ENCODE measurements at places on chromosomes 2 and 18.

DNA sequence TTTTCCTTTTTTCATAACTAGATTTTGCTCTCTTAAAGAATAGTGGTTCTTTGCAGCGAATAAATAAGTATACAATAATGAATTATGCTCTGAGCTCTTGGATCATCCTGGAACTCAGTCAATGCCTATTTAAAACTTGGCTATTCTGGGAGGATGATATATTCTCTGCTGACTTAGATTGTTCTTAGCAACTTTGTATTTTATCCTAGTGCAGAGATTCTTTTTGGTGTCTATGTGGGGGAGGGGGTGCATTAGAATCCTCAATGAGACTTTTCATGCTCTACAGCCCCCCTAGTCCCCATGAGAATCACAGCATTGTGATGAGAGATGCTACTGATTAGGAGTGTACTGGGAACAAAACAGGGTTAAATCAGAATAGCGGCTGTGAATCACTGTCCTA is 8.8 kb upstream of the FAM98A start:
- DNase-seq = no peak

- DNase-seq = no peak
Observed at GRCh38 chr2:8393506-8393905, 288.4 kb upstream of the ID2 start.

- no peak for DNase-seq
Observed at GRCh38 chr2:64934530-64934929, 54.7 kb upstream of the SLC1A4 start.

DNA sequence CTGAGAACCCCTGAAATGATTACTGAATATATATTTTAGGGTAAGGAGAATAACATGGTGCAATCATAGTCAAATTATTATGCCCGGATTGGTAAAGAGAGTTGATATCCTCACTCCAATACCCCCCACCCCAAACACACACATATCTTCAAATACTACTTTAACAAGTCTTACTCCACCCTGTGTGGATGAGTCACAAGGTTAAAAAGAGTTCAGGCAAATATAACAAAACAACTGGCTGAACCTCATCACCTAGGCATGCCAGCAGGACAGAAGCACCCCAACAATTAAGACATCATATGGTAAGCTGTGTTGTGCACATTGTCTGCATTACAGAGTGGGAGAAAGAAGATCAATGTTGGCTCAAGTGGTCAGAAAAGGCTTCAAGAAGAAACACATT is 857.4 kb downstream of the TDRD15 start:
- no peak for DNase-seq

- DNase-seq = no peak
Observed at GRCh38 chr2:49248506-49248905, 94.2 kb upstream of the FSHR start.

- no peak for DNase-seq
Observed at GRCh38 chr2:182186132-182186735, 200.6 kb downstream of the PPP1R1C start.

- peak; percentile 1 for DNase-seq
Observed at GRCh38 chr18:51668101-51668500, 470.6 kb upstream of the MEX3C start.

- no peak for DNase-seq
Observed at GRCh38 chr2:131521961-131522781, 5.5 kb upstream of the CCDC74A start.

DNA sequence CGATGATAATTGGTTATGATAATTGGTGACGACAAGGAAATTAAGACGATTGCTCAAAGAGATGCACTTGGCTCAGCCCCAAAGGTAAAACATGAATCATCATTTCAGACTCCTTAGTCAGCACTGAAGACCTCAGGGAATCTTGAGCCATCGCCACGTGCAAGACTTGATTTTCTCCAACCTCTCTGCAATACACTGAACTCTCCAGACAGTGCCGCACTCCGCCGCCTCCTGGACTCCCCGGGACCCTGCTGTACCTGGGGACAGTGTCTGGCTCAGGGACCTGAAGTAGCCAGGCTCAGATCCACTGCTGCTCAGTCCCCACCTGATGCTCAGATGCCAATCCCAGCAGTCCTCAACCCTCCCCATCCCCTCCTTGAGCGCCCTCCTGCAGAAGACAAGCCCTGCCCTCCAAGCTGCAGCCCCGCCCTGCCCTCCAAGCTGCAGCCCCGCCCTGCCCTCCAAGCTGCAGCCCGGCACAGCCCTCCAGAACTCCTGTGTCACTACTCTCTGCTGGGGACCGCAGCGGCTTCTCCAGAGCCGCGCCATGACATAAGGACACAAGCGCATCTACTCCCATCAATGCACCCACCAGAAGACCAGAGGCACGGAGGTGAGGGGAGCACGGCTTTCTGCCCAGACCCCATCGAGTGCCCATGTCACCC is 1.1 kb downstream of the TMEM18 start:
- DNase-seq = peak; percentile 53

DNA sequence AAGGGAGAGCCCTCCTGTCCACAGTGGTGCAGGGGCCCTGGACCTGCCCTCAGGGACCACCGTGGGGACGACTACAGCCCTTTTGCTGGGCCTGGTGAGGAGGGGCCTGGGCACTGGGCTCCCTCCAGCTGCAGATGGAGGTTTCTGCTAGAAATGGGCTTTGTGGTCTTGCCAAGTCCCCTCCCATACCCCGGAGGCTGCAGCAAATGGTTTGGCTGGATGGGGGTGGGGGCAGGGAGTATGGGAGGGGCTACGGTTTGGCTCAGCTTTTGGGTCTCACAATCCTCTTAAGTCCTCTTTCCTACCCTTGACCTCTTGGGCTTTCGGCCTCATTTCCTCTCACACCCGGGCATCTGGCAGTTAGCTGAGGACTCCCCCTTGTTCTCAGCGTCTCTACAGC is 21.7 kb downstream of the TET3 start:
- no peak for DNase-seq

GRCh38 chr2:163207693-163208370 is 369.3 kb upstream of the KCNH7 start:
- no peak for DNase-seq

- DNase-seq = no peak
Observed at GRCh38 chr2:30110773-30111172, 36.0 kb upstream of the YPEL5 start.

- DNase-seq = no peak
Observed at GRCh38 chr2:239589833-239590232, 189.0 kb upstream of the HDAC4 start.

DNA sequence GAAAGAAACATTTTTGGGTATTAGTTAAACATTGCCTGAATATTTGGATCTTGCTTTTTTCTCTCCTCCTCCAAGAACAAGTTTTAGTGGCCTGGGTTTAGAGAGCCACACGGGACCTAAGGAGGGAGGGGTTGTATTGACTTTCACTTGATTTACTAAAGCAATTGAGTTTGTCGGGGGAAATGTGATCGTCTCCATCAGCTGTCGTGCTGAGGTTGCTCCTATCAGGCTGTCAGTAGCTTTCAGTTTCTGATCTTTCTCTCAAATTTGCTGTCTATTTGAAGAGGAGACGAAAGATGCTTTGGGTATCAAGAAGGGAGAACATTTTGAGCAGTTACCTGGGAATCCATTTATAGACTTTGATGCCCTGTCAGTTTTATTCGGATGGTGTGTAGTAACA is 106.0 kb downstream of the SETBP1 start:
- no peak for DNase-seq

GRCh38 chr2:96957244-96957643 is 29.1 kb downstream of the FAM178B start:
- DNase-seq = no peak

- no peak for DNase-seq
Observed at GRCh38 chr2:99471654-99472599, 17.9 kb downstream of the REV1 start.

DNA sequence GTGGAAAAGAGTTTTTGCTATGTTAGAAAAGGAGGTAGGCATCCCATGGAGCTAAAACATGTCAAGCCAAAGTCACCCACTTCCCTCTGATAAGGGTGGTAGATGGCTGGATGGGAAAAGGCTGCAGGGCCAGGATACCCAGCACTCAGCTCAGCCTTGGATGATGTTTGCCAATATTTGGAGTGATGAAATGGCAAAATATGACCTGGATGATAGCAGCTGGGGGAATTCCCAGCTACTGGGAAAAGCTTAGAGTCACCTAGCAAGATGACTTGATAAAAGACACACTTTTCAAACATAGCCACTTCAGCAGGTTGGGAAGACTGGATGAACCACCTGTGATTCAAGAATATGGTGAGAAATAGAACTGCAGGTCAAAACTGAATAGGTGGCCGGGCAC is 10.1 kb downstream of the RFX8 start:
- no peak for DNase-seq

- DNase-seq = no peak
Observed at GRCh38 chr2:105324732-105325131, 4.8 kb downstream of the TGFBRAP1 start.

- no peak for DNase-seq
Observed at GRCh38 chr2:226198956-226199355, 600.7 kb downstream of the IRS1 start.

GRCh38 chr2:38898256-38898655 is 8.6 kb downstream of the ARHGEF33 start:
- DNase-seq = no peak

DNA sequence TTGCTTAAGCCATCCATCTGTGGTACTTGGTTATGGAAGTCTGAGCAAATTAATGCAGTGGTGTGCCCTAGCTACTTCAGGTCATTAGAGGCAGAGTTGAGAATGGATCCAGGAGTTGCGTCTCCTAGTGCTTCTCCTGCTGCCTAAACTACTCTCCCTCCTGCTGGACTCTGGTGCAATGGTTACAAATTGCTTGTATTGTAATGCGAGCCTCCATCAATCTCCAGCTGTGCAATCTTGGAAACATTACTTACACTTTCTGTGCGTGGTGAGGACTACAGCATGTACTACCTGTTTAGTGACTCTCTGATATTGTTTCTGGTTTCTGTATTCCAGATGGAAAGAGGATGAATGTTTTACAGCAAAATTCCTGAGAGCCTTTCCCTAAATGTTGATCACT is 119.0 kb upstream of the CYRIA start:
- no peak for DNase-seq

- no peak for DNase-seq
Observed at GRCh38 chr18:49123431-49123830, 172.7 kb upstream of the SMAD7 start.

GRCh38 chr2:83365476-83365875 is 1093.6 kb downstream of the SUCLG1 start:
- DNase-seq = no peak

DNA sequence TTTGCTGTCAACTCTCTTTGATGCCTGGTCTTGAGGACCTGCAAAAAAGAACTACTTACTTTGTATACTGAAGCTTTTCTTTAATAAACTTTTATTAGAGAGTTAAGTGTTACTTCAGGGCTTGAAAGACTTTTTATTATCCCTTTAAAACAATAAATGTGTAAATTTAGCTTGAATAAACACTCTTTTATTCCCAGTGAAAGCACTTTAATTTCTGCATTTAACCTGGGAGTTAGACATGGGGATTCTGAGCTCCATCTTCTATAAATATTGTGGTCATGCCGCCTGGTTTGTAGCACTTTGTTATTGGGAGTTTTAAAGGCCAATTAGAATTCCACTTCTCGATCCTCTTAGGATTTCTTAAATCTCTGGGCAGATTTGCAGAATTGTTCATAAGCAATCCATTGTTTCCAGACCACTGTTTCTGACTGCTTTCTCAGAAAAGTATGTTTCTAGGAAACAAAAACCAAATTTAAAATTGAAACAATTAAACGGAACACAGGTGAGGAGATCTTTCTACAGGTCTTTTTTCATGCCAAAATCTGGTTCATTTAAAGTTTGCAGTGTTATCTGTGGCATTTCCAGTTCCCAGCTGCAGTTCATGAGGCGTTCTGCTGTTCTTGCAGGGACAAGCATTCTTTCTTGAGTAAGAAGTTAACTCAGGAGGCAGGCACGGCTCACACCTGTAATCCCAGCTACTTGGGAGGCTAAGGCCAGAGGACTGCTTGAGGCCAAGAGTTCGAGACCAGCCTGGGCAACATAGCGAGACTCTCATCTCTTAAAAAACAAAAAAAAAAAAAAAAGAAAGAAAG is 18.1 kb upstream of the E2F6 start:
- DNase-seq = no peak

DNA sequence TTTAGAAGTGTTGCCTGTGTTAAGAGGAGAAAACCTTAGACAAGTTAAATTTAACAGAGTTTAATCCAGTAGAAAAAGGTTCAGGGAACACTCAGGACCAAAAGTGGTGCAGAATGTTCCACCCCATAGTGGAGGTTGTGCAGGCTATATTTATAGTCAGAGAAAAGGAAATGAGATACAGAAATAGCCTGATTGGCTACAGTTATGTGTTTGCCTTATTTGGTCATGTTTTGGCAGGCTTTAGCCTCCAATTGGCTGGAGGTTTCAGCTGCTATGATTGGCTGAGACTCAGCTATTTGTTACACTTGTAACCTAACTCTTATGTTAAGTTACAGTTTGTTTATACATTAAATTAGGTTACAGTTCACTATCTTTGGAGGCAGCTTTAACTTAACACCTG is 4.2 kb downstream of the STAMBP start:
- no peak for DNase-seq

DNA sequence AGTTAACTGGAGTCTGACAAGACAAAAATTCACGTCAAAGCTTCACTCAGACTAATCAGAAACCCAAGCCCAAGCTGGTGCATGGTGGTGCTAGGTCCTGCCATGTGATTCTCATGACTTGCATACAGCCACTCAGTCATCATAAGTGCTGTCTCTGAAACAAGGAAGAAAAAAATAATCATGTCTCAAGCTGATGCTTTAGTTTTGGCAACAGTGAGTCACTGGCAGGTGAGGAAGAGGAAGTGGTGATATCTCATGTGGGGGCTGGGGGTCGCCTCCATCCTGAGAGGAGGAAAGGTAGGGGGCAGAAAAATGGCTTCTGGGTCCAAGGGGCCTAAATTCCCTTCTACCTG is 136.3 kb downstream of the TMEM163 start:
- no peak for DNase-seq

- no peak for DNase-seq
Observed at GRCh38 chr2:113777371-113777770, 20.9 kb upstream of the SLC35F5 start.

DNA sequence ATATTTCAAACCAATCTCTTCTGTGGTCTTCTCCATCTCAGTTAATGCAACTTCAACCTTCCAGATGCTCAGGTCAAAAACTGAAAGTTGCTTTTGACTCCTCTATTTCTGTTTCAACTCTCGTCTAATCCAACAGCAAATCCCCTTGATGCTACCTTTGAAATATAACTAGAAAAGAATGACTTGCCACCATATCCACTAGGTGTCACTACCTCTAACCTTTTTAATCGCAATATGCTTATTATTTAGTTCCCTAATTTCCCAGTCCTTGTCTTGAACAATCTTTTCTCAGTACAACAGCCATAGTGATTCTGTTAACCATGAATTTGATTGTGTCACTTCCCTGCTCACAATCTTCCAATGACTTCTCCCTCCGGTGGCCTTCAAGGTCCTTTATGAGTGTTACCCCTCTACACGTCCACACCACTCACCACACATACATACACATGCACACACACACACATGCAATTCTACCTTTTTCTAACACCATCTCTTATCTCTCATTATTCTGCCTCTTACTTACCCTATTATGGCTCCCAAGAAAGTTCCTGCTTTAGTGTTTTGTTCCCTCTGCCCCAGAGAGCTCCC is 245.5 kb upstream of the KCNJ3 start:
- DNase-seq = no peak

GRCh38 chr18:7464245-7464966 is 102.7 kb upstream of the PTPRM start:
- DNase-seq = no peak

Data from stimulated activated naive CD4-positive, alpha-beta T cell treated with Interleukin-2 at 50 U/mL for 16 hours (primary cell).